Activated CD4-positive, alpha-beta T cell treated with anti-CD3 and anti-CD28 coated beads, Interleukin-2, amount 10 ng/mL, durations not matched to agents 24 days and 14 days (primary cell): ENCODE measurements at places on chromosomes 4 and X. TPM values are rescaled to one million over a fixed set of nuclear protein-coding genes. Genes with fewer than 3 reads are reported as not detected.

GPR143 gene
- total RNA-seq, result not detected in 2 replicates

DNA sequence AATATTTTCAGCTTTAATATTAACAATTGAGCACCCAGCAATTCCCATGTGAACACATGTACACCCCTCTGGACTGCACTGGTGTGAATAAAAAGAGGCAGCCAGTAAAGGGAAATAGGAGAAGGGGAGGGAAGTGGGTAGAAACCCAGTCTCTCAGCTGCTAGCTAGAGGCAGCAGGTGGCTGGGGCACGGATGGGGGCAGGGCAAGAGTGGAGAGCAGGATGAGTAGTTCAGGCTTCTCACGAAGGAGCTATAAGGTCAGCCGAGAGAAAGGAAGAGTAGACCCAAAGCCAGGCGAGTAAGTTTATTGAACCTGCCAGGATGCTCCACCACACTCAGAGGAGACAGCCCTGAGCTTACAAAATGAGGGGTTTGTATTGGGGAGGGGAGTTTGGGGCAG, 184.8 kb upstream of the MTMR8 start:
- no peaks in the 10 kb centered on the region for H3K27me3 ChIP-seq
- H3K27ac ChIP-seq, result no peak overlapping the region
- no peak overlapping the region for H3K4me3 ChIP-seq
- DNase-seq, result no peak

- DNase-seq, result no peak
- no peaks in the 10 kb centered on the region for H3K36me3 ChIP-seq
- H3K4me3 ChIP-seq, result no peak overlapping the region
- no peak overlapping the region for H3K27ac ChIP-seq
Observed at GRCh38 chr4:170672381-170672965, 582.7 kb upstream of the AADAT start.

- H3K27ac ChIP-seq, result no peak overlapping the region
- H3K36me3 ChIP-seq, result no peaks in the 10 kb centered on the region
Observed at GRCh38 chrX:27968878-27969277, 12.4 kb downstream of the DCAF8L1 start.

DNA sequence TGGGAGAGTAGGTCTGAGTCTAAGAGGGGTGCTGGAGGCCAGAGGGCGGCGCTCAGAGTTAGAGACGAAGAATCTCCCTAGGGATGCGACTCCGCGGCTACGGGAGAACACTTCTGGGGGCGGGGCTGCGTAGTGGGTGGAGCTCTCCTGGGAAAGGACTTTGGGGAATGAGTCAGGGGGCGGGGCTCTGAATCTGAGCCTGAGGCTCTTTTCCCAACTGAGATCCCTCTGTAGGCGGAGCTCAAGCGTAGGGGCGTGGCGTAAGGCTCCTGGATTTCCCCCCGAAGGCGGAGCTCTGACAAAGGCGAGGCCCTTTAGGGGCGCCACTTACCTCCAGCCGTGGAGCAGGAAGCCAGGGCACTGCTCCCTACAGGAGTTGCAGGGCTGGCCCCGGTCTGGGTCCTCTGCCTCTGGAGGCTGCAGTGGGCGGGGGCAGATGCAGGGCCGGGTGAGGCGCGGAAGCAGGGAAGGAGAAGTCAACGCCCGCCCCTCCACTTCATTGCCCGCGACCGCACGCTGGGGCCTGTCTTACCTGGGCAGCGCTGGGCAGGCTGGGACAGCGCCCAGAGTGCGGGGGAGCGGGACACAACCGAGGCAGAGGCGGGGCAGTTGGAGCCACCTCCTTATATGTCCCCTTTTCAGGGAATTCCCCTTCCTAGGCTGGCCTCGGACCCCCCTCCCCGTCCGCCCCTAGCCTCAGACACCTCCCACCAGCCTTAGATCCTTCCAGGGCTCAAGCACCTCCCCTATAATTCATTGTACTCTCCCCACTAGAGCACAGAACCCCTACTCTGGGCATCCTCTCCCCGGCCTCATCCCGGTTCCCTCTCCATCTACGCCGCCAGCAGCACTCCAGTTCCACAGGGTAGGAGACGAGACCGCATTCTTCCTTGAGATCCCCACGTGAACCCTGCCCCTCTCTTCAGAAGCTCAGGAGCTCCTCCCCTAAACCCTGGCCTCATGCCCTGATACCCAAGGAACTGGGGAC, 1.6 kb downstream of the PRICKLE3 start:
- peaks cover 16% of the 10 kb centered on the region for H3K4me1 ChIP-seq
- no peaks in the 10 kb centered on the region for H3K27me3 ChIP-seq
- peaks cover 18% of the 10 kb centered on the region for H3K36me3 ChIP-seq
- peak overlapping the region; percentile 92 for H3K4me3 ChIP-seq
